Activated CD4-positive, alpha-beta T cell treated with anti-CD3 and anti-CD28 coated beads, Interleukin-10, Interleukin-2, amounts not matched to agents 100 ng/mL and 50 ng/mL, durations not matched to agents 16 hours and 8 hours (primary cell): ENCODE measurements at places on chromosomes 4 and X.

GRCh38 chr4:155629183-155629825, 37.3 kb upstream of the GUCY1A1 start:
- no peak for DNase-seq

DNA sequence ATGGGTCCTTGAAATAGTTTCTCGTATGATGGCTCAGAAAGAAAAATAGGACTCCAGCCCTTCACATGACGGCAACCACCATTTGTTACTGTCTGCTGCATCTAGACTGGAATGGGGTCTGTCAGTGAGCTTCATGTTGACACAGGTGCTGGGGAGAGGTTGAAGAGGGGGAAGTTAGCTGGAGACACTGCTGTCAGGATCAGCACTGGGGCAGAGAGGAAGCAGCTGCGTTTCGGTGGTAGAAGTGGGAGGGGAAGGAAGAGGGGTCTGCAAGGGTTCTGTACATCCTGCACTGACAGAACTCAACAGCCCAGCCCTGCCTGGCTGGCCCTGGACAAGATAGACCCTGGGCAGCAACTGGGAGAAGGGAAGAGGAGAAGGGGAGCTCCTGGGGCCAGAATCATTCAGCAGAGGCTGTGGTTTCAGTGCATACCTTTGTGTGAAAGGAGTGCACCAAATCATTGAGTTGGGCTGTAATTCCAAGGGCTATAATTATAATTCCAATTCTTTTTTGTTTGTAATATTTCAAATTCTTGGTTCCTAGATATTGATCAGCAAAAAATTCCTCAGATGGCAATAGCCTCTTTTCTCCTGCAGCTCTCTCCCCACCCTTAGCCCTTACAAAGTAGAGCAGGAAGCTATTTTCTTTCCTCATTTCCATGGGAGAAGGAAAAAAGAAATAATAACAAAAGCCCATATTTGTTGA, 119.4 kb upstream of the C1GALT1C1 start:
- DNase-seq = no peak

DNA sequence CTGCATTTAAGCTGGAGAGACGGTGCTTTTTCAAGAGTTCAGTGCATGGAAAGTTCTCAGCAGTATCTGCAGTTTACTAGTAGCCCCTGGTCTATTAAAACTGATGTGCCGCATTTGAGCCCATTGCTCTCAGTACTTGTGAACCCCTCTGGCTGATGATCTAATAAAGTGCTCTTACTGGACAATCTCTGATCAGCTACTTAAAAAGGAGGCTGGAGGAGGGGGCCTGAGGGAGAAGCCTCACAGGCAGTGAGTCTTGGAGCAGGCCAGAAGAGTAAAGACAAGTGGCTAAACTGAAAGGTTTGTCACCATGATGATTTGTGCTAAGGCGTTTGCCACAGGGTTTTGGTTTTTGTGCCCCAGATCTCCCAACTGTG, 138.5 kb downstream of the ARX start:
- DNase-seq = no peak

DNA sequence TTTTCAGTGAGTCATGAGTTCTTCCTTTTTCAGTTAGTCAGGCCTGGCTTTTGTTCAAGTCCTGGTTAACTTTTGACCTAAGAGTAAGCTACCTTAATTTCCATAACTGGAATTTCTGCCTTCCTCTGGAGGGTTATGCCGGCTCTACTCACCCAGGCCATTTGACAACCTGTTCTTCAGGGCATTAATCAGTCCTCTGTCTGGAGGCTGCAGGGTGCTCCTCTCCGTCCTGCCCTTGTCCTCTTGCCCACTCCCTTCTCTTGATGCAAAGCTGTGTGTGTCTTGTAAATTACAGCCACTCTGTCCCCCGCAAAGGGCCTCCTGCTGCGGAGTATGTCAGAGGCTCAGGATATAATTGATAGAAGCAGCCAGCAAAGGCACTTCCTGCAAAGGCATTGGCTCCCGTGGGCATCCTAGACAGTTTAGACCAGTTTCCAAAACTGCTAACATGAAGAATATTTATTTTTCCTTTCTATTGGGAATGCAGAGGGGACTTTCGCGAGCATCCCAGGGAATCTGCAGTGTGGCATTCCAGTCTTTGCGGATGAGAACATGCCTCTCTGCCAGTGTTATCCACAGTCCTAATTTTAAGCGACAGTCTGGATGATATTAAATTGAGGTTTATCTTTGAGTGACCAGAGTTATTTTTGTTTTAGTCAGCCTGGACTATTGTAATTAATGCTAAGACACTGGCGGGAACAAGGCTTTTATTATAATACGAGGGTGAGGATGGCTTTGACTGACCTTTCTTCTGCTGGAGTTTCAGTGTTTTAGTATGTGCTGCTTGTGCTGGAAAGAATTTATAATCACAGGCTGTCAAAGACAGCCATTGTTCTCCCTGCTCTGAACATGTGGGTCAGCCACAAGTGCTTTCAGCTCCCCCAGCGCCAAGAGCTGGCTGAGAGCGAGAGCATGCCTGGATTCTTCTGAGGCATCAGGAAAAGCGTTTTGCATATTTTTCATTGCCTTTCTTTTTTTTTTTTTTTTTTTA, 74.2 kb downstream of the LIMCH1 start:
- DNase-seq = no peak

- DNase-seq = no peak
Observed at GRCh38 chr4:163603257-163603656, 108.8 kb downstream of the TMA16 start.

- DNase-seq = no peak
Observed at GRCh38 chr4:72558655-72559054, 10.4 kb downstream of the ADAMTS3 start.

GRCh38 chrX:2408856-2409255, 91.9 kb downstream of the DHRSX start:
- no peak for DNase-seq

DNA sequence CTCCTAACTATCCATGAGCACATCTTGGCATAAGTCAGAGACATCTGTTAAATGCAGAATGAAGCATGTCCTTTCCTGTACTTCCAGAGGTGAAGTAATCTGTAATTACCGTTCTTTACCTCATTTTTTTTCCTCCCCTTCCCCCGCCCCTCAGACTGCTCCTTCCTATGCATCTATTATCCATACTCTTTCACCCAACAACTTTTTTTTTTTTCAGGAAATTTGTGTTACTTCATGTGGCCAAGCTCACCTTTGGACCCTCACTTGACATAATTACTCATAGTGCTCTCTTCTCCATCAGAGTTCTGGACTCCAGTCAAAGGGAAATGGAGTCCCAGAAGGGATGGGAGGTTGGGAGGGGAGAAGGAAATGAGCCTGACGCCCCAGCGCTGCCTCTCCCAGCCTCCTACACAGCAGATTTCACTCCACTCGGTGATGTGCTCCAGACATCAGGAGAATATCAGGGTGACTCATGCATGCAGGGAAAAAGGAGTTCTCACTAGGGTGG, 568.8 kb downstream of the STIM2 start:
- no peak for DNase-seq

DNA sequence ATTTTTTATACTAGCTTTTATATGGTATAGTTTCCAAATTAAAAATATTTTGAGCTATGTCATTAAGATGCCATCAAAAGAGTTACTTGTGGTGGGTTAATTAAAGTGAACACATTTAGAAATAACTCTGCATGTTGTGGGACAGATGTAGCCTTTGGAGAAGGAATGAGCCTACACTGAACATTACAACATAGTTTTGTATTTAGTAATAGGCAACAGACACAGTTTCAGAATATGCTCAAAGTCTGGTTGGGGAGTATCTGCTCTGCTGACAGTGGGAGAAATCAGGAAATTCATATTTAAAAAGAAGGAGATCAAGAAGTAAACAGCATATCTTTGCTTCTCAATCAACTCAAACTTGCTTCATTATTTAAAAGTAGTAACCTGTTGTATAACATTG, 23.7 kb downstream of the EMCN start:
- no peak for DNase-seq

- no peak for DNase-seq
Observed at GRCh38 chrX:129731228-129731627, 7.6 kb upstream of the XPNPEP2 start.

DNA sequence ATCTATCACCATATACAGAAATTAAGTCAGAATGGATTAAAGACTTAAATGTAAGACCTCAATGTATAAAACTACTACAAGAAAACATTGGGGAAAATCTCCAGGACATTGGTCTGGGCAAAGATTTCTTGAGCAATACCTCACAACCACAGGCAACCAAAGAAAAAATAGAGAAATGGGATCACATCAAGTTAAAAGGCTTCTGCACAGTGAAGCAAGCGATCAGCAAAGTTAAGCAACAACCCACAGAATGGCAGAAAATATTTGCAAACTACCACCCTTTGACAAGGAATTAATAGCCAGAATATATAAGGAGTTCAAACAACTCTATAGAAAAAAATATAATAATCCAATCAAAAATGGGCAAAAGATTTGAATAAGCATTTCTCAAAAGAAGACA, 236.9 kb upstream of the EMCN start:
- DNase-seq = no peak

- no peak for DNase-seq
Observed at GRCh38 chr4:110108422-110108821, 90.0 kb downstream of the ELOVL6 start.

DNA sequence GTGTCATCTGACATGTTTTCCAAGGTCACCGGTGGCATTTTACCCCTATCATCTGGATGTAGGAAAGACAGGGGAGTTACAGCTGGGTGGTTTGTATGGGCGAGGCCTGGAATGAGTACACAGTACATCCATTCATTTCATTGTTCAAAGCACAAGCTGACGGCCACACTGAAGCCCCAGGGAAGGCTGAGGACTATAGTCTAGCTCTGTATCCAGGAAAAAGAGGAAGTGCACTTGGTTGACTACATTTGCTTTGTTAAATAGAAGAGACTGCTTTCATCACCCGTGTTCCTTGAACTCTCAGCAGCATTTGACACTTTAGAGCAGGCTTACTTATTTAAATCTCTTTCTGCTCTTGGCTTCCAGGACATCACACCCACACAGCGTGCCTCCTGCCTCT, 1041.0 kb upstream of the TENM3 start:
- no peak for DNase-seq

- no peak for DNase-seq
Observed at GRCh38 chrX:24340501-24340900, 19.9 kb upstream of the SUPT20HL1 start.

GRCh38 chr4:99215521-99215920, 3.5 kb downstream of the ADH6 start:
- DNase-seq = no peak

GRCh38 chr4:37365888-37366287, 121.3 kb downstream of the NWD2 start:
- no peak for DNase-seq

GRCh38 chr4:92636038-92636806, 332.5 kb downstream of the GRID2 start:
- no peak for DNase-seq

GRCh38 chr4:187999406-187999932, 3.9 kb downstream of the ZFP42 start:
- no peak for DNase-seq

DNA sequence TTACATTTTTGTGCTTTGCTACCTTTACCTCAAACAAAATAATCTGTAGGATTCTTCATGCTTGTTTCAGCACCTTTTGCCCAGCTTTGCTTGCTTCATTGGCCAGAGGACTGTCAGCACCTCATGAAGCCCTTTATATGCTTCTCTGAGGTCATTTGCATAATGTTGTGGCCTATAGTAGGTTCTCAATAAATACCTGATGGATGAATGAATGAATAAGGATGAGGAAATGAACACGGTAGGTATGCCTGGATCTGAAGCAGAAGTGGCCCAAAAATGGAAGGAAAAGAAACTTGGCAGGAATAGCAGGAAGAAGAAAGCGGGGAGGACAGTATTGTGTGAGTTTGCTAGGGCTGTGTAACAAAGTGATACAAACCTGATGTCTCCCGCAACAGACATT, 7.9 kb downstream of the GRK4 start:
- DNase-seq = no peak
